IMR-90 (cell line): ENCODE measurements at places on chromosomes 2 and 18.

DNA sequence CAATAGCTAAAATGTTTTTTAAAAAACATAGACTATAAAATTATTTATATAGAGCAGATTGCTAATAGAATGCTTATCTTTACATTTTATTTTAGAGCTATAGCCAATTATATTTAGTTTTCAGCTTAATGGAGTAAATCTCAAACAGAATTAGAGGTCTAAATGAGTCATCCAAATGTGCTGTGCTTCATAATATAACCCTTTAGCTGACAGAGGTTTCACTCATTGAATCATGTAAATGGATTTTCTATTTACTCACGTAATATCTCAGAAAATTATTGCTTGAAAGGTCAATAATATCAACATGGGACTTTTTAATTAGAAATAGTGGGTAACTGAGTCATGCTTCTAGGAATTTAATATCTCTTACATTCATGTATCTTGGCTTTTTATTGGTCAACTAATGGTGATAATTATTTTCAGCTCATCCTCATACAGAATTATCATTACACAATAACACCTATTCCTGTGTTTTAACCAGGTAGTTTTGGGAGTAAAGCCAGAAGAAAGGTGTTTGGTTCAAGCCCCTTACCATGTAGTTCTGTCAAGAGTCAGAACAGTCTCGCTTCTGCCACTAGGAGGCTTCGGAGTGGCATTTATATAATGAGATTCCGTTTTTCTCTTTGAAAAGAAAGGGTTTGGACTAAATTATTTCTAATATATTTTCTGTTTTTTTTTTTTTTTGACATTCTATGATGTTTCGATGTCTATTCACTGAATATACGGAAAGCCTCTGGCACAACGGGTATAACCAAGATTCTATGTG is 217.6 kb downstream of the CDH7 start:
- DNase-seq, result no peak

GRCh38 chr2:162071001-162071400 is 3.0 kb downstream of the DPP4 start:
- peak; percentile 59 for DNase-seq

DNA sequence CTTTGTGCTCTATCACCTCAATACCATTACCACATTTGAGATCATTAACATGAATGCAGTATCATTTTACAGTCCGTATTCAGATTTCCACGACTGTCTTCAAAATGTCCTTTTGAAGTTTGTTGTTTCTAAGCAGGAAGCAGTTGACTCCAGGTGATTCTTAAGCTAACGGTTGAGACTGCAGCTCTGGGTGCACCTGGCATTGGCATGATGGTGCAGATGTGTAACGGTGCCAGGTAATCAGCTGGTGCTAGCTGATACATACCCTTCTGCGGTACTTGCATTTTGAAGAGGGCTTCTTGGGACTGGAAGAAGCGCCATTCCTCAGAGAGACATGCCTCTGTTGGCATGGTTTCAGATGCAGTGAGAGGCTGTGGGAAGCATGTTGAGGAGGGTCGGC is 19.5 kb downstream of the SIGLEC15 start:
- DNase-seq, result no peak

DNA sequence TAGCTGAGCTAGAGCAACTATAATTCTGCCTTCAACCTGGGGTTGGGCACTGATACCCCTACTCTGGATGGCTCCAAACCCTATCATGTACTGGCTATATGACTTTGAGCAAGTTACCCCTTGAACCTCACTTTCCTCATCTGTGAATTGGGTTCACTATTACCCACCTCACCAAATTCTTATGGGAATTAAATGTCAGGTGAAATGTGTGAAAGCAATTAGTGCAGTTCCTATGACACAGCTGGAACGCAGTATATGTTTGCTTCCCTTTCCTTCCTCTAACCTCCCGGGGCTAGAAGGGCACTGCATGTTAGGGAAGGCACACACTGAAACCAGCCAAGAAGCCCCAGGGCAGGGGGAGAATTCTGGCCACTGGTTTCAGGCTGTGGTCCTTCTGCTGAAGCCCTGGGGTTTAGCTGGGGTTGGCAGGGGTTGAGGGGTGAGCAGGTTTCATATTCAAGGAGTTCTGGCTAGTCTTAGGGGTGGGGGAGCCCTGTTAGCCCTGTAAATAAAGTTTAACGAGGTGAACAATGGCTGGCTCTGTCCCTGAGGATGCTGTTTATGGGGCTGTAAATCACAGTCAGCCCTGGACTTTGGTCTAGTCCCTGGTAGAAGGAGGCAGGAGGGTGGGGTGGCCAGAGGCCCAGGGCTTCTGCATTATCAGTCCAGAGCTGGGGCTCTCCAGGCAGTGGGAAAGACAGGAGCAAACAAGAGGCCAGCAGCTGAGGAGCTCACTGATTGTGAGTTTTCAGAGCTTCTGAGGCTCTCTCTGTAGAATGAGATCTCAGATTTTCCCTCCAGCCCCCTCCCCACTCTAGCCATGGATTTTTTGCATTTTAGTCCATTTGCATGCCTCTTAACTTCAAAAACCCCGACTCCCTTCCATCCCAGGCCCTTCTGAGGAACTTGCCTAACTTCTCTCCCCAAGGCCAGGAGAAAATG is 8.0 kb downstream of the PKDCC start:
- no peak for DNase-seq

- no peak for DNase-seq
Observed at GRCh38 chr18:48776641-48777025, 174.1 kb downstream of the SMAD7 start.

DNA sequence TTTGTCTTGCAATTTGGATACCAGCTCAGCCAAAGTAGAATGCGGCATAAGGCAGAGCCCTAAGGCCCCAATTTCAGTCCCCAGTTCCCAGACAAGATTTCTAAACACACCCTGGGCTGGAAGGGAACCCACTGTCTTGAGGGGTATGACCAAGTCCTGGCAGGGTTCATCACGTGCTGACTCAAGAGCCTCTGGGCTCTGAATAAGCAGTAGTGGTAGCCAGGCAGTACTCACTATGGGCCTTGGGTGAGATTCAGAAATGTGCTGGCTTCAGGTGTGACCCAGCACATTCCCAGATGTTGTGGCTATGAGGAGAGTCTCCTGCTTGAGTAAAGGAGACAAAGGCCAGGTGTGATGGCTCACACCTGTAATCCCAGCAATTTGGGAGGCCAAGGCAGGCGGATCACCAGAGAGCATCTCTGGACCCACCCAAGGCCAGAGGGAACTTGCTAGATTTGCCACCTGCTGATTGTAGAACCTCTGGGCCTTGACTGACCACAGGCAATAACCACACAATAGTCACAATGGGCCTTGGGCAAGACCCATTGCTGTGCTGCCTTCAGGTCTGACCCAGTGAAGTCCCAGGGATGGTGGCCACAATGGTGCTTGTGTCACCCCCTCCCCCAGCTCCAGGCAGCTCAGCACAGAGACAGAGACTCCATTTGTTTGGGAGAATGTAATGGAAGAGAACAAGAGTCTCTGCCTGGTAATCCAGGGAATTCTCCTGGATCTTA is 74.9 kb downstream of the ATL2 start:
- no peak for DNase-seq

DNA sequence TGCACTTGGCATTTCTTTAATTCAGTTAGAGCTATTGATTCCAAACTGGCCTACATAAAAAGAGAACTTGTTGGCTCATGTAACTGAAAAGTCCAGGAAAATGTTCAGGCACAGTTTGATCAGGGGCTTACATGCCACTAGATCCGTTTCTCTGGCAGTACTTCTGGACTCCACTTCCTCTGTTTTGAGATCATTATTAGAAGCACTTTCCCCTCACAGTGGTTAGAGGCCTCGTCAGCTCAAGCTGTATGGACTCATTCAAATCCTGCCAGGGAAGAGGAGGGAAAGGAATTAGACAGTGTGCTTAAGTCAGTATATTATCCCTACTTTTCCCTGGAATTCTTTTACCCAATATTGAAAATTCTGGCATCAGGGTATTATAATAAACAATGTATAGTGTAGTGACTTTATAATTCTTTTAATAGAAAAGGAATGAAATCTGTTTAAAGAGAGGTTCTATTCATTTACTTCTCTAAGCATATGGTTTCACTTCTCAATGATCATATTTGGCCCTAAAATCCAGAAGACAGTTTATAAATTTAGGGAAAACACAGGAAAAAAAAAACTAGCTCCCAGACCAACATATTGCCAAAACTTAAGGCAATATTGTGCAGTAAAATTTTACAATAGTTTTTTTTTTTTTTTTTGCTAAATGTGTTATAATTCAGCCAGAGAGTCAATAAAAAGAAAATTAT is 92.0 kb downstream of the ARMC9 start:
- DNase-seq, result no peak
